ENCODE measurements at places on chromosomes 5 and 9.

DNA sequence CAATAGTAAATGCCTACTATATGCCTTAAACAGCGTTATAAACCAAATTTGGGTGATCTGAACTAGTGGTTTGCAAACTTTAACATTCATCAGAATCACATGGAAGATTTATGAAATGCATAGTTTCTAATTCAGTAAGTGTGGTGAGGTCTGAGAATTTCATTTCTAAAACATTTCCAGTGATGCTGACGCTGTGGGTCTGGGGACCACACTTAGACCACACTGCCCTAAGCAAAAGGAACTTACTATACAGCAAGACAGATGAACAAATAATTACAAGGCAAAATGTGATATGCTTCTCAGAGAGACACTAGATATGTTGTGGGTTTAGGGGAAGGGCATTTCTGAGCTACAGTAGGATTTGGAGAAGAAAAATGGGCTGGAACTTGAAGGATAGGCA is 72.6 kb downstream of the OXCT1 start:
- DNase-seq: peak; percentile 3

- DNase-seq: no peak
Observed at GRCh38 chr9:3809724-3810123, 283.9 kb upstream of the RFX3 start.

GRCh38 chr9:105447386-105447813 is 434 bp upstream of the FSD1L start:
- no peak for DNase-seq

- DNase-seq: no peak
Observed at GRCh38 chr5:159189310-159189709, 20.0 kb downstream of the RNF145 start.

DNA sequence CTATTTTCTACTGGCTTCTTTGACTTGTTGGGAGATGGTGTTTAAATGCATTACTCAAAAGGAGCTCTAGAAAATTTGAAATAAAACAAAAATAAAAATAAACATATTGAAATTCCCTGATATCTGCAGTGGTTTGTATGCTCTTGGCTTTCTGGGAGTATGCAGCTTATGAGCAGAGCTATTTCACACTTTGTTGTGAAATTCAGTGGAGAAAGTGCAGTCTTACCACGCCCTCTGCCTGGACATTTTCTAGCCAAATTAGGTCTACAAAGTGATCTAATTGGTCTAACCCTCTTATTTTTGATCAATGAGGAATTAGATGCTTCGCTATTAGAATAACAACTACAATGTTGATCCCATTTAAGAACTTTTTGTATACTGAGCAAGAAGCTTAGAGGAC is 66.8 kb downstream of the INSYN2B start:
- no peak for DNase-seq

DNA sequence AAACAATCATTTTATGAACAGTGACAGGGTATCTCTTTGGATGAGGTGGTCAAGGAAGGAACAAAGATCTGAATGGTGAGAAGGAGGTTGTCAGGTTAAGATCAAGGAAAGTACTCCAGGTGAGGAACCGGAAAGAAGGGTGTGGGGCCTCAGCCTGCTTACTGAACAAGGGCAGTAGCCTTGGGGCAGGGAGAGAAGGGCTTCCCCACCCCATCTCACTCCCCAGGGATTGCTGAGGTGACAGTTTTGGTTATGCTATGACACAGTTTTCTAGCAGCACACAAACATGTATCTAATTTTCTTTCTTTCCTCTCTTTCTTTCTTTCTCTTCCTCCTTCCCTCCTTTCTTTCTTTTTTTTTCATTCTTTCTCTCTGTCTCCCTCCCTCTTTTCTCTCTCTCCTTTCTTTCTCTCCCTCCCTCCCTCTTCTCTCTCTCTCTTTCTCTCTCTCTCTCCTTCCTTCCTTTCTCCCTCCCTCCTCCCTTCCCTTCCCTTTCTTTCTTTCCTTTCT is 4.1 kb upstream of the HDHD3 start:
- DNase-seq: no peak

Data from stimulated activated naive CD8-positive, alpha-beta T cell treated with anti-CD3 and anti-CD28 coated beads, Interleukin-15, Interleukin-2, amounts not matched to agents 100 U/mL and 50 U/mL, for 24 hours (primary cell).